ENCODE measurements at places on chromosomes 12 and 14. TPM values are rescaled to one million over a fixed set of nuclear protein-coding genes. Genes with fewer than 3 reads are reported as not detected.

GRCh38 chr12:4649358-4649661 is 396 bp downstream of the NDUFA9 start:
- no peak for DNase-seq

- DNase-seq = no peak
These were observed 10.1 kb downstream of the KRT71 start for GRCh38 chr12:52542785-52543318.

DNA sequence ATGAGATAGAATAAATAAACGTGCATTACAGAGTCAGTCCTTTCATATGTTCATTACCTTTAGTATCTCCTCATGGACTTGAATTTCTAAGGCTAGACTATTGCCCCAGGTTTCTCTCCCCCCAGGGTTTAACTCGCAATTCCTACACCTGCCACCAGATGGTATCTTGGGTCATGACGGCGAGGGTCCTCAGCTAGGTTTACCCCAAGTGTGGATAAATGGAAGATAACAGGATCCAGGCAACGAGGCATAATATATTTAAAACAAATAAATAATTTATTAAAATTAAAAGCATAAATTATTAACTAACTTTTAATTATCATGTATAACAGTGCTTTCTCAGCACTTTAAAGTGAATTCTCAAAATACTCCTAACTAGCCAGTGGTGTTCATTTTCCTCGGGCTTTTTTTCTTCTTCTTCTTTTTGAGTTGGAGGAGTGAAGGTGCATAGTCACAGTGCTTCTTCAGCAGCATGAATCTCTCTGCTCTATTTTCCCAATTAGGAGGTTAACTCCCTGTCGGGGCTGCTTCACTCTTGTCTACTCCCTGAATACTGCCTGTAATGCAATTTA is 243.5 kb upstream of the CAND1 start:
- no peak for DNase-seq

Gene NOS1
- total RNA-seq = 0.10 TPM

- no peak for DNase-seq
These were observed 161.7 kb upstream of the PARP11 start for GRCh38 chr12:4034921-4035320.

GRCh38 chr12:68374307-68374982 is 42.3 kb upstream of the MDM1 start:
- no peak for DNase-seq

Gene COX8C
- not detected for total RNA-seq

GRCh38 chr14:52185178-52185577 is 82.3 kb upstream of the PTGDR start:
- DNase-seq = no peak

Gene RPS6KL1
- total RNA-seq = 10.7 TPM

- no peak for DNase-seq
These were observed 213.3 kb upstream of the SLC16A7 start for GRCh38 chr12:59382282-59383078.

DNA sequence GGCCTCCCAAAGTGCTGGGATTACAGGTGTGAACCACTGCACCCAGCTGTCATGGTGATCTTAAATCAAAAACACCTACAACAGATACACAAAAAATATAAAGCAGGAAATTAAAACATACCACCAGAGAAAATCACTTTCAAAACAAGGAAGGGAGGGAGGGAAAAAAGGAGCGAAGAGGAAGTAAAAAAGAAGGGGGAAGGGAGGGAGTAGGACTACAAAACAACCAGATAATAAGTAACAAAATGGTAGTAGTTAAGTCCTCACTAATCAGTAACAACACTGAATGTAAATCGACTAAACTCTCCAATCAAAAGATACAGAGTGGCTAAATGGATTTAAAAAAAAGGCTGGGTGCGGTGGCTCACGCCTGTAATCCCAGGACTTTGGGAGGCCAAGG is 89.0 kb downstream of the SH2B3 start:
- DNase-seq = no peak
